ENCODE measurements at places on chromosomes 11 and 22.

GRCh38 chr11:100581318-100581717, 105.8 kb upstream of the ARHGAP42 start:
- DNase-seq = no peak

- no peak for DNase-seq
These were observed 659.9 kb upstream of the LUZP2 start for GRCh38 chr11:23836981-23837380.

DNA sequence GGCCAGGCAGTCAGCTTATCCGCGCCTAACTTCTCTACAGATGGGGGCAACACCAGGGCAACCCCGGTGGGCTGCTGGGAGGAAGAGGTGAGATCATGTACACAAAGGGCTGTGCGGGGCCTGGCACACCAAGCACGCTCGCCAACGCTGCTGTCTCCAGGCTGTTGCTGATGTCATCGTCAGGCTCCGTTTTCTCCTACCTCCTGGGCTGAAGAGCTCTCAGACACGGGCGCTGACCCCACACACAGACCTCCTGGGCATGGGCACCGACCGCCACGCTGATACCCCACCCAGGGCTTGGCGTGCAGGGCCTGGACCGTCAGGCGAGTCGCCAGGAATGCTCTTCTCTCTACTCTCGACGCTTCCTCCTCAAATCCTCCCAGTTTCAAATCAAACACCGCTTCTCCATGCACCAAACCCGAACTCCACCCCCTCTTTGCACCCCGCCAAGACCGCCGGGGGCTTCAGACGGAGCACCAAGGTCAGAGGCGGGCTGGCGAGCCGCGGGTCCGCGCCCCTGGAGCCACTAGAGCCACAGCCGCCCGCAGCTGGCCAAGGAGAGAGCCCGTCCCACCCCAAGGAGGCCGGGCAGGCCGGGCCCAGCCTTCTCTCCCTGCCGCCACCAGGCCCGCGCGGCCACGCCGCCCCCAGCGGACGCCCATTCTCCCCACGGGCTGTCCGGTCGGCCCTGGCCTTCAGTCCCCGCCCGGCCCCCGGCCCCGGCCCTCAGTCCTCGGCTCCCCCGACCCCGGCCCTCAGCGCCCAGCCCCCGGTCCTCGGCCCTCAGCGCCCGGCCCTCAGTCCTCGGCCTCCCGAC, 772 bp downstream of the SBF1 start:
- peak; percentile 26 for DNase-seq

GRCh38 chr11:92625894-92626293, 343.6 kb upstream of the MTNR1B start:
- DNase-seq = no peak

DNA sequence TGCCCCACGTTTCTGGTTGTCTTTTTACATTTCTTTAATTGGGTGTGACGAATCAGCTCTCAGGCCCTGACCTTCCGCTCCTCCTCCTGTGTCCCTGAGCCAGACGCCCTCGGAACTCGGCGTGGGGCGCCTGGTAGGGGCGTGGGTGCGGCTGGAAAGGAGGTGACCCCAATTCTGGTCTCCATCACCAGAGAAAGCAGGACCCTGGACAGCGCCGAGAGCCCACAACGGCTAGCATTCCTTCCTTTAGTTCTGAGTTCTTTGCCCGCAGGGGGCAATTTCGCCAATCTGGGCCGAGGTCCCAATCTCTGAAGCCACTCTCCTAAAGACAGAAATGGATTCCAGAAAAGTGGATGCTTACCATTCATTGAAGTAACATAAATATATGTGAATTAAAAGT, 11.7 kb upstream of the RBMXL2 start:
- DNase-seq = no peak

- DNase-seq = no peak
These were observed 123.8 kb downstream of the LARGE1 start for GRCh38 chr22:33796494-33796893.
